ENCODE measurements at places on chromosomes 2 and 18.

GRCh38 chr2:99643787-99644418 lies 154.1 kb upstream of the REV1 start:
- no peak for DNase-seq

DNA sequence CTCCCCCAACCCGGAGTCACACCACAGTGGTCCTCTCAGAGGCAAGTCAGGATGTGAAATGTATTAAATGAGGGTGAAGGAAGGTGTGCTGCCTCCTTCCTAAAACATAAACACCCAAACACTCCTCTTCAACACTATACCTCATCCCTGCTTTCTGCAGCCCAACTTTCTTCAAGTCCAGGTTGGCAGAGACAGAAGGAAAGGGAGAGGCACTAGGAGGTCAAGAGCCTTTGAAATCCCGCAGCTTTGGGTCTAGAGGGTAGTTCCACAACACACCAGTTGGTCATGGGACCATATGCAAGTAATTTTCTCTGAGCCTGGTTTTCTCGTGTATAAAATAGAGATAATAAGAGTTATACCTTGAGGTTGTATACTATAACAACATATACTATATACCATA lies 38.4 kb downstream of the FIGN start:
- DNase-seq, result no peak

DNA sequence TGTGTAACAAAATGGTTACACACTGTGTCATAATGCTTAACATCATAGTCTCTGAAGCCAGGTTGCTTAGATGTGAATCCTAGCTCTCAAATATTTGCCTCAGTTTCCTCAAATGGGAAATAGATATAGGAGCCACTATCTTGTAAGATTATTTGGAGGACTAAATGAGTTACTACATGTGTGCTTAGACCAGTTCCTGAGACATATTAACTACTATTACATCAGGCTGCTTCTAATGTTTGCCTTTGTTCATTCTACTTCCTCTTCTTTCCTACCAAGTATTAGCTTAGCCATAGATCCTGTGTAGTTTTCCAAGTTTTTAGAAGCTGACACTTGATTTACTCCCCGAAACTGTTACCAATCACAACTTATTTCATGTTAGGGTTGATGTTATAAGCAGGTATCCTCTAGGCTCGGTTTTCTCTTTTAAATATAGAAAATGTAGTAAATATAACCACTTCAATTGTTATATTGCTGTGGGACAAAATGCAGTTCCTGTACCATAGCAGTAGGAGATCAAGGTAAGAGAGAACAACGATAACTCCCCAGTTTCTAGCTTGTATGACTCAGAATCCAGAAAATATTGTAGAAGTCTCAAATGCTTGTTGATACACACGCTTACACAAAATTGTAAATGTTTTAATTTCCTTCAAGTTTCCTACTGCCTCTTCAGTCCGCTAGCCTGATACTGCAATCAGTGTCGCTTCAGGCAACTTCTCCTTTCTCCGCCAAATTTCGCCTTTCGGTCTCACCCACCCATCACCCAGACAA lies 751 bp upstream of the DNAJC10 start:
- peak; percentile 52 for DNase-seq

DNA sequence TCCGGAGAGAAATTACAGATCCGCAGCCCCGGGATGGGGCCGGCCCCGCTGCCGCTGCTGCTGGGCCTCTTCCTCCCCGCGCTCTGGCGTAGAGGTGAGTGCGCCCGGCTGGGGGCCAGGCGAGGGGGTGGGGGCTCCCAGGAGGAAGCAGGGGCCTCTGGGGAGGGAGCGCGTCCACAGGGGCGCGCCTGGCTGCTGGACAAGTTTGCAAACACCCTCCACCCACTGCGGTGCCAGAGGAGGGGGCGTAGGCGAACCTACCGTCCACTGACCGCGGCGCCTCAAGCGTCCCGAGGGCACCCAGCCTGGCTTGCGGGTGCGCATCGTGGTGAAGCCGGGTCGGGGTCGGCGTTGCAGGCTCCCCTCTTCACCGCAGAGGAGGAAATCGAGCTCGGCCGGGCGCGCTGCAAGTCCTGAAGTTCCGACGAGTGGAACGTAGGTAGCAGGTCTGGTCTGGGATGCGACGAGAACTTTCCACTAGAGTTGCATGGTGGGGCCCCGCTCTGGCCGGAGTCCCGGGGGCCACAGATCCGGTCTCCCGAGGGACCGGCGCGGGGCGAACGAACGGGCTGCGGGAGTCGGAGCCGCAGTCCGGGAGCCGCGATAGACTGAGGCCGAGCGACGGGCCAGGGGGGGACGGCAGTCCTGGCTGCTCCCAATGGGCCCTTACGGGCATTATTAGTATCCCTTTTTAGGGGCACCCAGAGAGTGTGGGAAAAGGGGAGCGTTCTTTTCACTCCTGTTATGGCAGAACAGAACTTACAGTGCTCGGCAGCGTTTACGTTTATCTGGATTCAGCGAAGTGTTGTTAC lies 502 bp downstream of the MERTK start:
- DNase-seq, result no peak

DNA sequence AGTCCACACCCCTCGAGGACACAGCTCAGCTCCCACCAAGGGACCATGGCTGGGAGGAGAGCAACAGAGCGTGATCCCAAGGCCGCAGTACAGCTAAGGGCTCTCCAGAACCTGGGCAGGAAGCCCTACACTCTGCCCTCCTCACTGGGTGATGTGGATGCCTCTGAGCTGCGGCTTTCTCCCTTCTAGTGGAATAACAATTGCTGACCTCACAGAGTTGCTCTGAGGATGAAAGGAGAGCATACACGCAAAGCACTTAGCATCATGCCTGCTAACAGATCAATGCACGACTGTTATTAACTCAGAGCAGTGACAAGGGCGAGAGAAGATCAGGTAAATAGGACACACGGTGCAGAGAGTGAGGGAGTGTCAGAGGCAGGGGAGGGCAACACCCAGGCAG lies 74.2 kb downstream of the ZFP36L2 start:
- DNase-seq, result no peak

DNA sequence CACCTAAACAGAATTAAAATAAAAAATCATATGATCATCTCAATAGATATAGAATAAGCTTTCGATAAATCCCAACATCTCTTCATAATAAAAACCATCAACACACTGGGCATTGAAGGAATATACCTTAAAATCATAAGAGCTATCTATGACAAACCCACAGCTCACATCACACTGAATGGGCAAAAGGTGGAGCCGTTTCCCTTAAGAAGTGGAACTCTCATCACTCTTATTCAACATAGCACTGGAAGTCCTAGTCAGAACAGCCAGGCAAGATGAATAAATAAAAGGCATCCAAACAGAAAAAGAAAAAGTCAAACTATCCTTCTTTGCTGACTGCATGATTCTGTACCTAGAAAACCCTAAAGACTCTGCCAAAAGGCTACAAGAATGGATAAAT lies 510.3 kb downstream of the ZNF804A start:
- DNase-seq, result no peak

- DNase-seq, result no peak
Measured at GRCh38 chr2:72013726-72014125, 133.9 kb downstream of the CYP26B1 start.

- no peak for DNase-seq
Measured at GRCh38 chr18:36058674-36059073, 8.7 kb downstream of the RPRD1A start.

DNA sequence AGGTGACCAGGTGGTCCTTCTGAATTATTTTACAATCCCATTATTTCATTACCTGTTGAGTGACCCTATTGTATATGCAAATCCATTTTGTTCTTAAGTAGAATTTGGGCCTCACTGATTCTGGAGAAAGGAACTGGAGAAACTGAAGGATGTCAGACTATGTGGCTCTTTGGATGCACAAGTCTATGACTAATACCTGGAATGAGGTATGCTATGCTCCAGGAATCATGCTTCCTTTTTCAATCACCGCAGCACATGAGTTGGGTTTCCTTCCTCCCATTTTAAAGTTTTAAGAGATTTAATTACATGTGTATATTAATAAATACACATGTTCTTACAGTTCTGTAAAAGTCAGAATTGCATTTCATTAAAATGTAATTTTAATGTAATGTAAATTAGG lies 253.9 kb upstream of the VWC2L start:
- no peak for DNase-seq

GRCh38 chr2:27270131-27270530 lies 5.1 kb upstream of the DNAJC5G start:
- DNase-seq, result no peak

DNA sequence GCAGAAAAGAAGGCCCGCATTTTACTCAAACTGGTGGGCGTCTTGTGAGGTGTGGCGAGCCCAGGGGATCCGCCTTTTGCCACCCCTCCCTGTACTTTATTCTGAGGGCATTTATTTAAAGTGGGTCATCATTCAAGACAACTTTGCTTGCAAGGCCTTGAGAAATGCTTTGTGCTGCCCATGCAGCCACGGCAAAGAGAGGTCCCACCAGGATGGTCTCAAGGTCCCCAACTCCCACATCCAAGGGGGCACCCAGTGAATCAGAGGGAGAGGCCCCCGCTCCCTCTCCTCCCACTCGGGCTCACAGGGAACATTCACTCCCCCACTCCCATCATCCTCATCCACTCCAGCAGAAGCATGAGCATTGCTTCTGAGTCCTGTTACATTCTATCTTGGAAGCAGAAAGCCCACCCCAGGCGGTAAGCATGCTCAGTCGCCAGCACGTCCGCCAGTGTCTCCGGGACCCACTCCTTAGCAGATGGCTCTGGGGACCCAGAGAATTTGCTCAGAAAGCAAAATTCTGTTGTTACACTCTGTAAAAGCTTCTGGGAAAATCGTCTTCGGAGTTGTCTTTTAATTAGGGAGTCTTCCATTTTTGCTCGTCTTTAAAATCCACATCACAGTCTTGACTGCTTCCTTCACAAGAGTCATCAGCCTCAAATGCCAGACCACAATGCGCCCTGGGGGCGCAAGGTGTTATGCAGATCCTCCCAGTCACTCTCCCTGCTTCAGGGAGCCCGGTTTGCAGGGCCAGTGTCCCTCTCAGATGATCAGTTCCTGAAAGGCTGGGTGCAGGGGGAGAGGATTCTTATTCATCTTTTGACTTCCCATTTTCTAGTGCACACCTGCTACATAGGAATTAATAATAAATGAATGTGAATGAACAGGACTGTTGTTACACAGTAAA lies 99.4 kb upstream of the NCK2 start:
- no peak for DNase-seq

GRCh38 chr2:16416651-16417050 lies 249.0 kb downstream of the CYRIA start:
- no peak for DNase-seq

- no peak for DNase-seq
Measured at GRCh38 chr18:28728891-28729290, 552.0 kb upstream of the CDH2 start.

DNA sequence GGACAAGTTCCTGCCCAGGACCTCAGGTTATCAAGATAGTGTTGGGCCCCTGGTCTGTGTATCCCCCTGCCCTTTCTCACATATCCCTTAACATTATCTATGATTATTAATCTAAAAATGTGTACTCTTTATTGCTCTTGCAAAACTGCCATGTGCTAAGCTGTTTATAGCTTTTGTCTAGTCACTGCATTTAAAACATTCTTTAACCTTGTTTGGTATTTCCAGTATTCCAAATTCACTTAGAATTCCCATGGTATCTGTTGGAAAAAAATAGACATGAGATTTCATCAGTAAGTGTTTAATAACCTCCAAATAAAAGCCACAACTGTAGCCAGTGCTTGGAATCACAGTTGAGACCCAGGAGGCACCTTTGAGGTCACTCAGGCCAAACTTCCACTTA lies 16.2 kb upstream of the GLS start:
- DNase-seq, result no peak

GRCh38 chr2:167551416-167551815 lies 663.1 kb downstream of the XIRP2 start:
- DNase-seq, result no peak

DNA sequence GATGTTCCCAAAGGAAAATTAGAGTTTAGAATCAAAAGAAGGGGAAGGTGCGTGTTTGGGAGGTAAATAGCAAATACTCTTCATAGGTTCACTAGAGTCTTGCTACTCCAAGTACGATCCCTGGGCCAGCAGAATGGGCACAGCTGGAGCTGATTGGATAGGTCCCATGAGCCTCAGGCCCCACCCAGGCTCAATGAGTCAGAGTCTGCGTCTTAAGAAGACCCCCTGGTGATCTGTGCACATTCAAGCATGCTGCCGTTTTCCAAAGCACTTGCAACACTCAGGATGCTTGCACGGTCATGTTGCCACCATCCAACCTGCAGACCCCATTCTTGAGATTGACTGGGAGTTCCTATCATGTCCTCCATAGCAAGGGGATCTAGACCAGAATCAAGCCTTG lies 40.5 kb downstream of the ABCG8 start:
- DNase-seq, result no peak

DNA sequence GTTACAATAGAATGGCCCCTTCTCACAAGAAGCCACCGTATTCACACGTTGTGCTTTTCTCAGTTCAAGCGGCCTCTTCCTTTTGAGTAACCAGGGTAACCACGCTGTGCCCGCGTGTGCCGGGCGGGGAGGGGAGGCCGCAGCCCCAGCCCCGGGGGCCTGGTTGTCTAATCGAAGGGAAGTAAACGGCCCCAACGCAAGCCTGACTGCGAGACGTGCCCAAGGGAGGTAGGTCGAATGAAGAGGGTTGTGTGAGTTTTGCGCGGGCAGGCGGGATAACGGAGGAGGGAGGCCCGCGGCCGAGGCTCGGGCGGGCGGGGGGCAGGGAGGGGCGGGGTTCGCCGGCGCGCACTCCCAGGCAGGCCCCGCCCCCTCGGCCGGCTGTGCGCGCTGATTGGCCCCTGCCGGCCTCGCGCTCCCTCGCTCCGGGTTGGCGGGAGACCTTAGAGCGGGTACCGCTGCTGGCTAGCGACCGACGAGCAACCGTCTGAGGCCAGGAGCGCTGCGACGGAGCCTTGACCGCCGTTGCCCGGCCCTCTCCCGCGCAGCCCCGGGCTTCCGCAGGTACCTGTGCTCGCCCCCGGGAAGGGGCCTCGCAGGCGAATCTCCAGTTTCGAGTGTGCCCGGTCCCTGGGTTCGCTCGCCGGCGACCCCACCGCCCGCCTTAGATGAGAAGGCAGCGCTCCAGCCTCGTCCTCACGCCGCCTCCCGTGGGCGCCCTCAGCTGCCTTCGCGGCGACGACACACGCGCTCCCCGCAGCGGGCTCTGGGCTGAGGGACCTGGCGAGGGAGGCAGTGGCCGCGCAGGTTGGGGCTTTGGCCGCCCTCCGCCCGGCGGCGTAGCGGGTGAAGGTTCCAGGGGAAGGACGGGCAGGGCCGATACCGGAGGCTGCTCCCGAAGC lies at the start of gene SPDYA:
Gene SPDYA (plus strand): TSS at position 451 of the 902 bp plus-strand sequence. CDS start 5,181 bp downstream, outside the sequence.
- DNase-seq, result no peak

- DNase-seq, result no peak
Measured at GRCh38 chr2:49861821-49862220, 707.5 kb upstream of the FSHR start.

DNA sequence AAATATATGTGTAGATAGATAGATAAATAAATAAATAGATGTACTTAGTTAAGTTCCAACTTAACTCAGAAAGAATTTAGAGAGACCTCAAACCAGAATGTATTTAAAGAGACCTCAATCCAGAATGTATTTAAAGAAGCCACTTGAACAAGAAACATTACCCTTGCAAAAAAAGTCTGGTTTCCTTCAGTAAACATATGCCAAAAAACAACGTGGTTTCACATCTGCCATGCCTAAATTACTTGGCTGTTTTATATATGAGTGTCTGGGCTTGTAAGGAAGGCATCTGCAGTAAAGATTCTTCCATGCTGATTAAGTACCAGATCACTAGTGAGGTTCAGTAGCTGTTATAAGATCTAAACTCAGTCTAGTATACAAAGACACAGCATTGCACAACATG lies 29.1 kb upstream of the RPE start:
- no peak for DNase-seq
